Kasumi-1 (cell line): ENCODE measurements at places on chromosomes 3 and 15.

GRCh38 chr3:195888311-195888761 is 20.0 kb downstream of the TNK2 start:
- DNase-seq = no peak

GRCh38 chr3:71621825-71622537 is 38.5 kb upstream of the FOXP1 start:
- no peak for DNase-seq

DNA sequence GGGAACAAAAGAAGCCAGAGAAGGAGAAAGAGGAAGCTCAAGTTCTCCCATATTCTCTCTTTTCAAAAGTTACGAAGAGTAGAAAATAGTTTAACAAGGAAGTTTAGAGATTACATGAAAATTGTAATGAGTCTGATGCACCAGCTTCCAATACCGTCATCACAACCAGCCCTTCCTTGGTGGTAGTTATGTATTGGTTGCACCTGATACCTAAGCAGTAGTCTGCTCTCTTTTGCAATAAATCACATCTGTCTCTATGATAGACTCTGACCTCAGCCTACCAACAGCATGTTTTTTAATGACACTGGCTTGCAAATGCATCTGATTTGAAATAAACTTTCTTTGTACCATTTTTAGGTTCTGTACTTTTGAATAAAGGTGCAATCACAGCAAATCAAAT is 575.8 kb downstream of the FHIT start:
- DNase-seq = no peak

DNA sequence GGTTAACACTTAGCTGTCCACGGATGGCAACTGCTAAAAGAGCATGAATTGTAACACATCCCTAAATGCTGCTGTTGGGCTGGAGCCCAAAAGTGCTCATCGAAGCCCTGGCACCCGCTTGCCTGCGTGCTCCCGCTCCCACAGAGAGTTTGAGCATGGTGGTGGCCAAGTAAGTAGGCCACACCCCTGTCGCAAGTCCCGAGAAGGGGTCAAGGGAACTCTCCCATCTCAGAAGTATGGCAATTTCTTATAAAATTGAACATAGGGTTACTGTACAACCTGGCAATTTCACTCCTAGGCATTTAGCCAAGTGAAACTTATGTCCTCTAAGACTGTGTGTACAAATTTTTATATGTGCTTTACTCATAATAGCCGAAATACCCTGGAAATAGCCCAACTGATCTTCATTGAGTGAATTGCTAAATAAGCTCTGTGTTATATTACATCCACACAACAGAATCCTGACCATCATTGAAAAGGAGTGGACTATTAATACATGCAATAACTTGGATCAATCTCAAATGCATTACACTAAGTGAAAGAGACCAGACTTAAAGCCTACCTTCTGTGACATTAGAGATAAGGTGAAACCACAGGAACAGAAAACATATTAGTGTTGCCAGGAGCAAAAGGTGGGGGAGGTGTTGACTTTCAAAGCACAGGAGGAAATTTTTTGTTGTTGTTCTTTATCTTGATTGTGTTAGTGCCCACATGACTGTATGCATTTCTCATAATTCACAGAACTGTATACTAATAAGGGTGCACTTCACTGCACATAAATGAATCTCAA is 1.5 kb upstream of the GCSAM start:
- no peak for DNase-seq

DNA sequence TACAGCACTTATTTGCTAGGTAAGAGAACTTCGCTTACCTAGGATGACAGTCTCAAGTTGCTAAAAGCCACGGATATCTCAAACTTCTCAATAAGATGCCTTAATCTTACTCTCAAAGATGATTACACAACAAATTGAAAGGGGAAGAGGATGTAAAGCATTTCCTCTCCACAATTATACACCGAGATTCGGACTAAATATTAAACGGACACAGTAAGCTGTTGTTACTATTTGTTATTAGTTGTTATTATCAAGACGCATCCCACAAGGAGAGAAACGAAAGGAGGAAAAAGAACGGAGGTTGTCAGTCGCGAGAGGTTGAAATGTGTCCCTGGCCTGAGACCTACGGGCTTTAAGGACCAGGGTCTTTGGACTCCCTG is 660 bp downstream of the ZNF106 start:
- peak; percentile 3 for DNase-seq

- DNase-seq = no peak
Observed at GRCh38 chr3:13073326-13074005, at the start of gene IQSEC1. Gene IQSEC1 (minus strand): TSS chr3:13073429. CDS start chr3:13073014, 415 bp downstream.
